ENCODE measurements at places on chromosomes 4 and X.

DNA sequence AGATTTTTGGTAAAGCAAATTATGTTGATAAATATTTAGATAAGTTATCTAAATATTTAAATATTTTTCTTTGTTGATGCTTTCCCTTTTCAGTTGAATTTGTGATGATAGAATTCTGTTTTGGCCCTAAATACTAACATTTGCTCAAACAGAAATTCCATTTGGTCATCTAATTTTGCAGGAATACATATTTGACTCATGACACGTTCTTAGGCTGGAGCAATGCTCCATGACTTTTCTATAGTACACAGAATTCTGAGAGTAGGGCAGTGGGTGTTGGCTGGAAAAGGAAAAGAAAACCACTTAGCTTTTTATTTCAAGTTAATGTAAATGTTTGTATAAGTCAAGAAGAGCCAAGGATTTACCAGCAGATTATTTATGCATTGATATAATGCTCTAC lies 58.6 kb upstream of the GK2 start:
- no peak overlapping the region for H3K27ac ChIP-seq
- H3K4me1 ChIP-seq = no peaks in the 10 kb centered on the region
- no peak overlapping the region for H3K4me3 ChIP-seq
- no peaks in the 10 kb centered on the region for H3K36me3 ChIP-seq

GRCh38 chr4:15891312-15891711 lies 47.2 kb downstream of the FGFBP1 start:
- DNase-seq = no peak
- H3K4me3 ChIP-seq = no peak overlapping the region
- no peaks in the 10 kb centered on the region for H3K36me3 ChIP-seq

DNA sequence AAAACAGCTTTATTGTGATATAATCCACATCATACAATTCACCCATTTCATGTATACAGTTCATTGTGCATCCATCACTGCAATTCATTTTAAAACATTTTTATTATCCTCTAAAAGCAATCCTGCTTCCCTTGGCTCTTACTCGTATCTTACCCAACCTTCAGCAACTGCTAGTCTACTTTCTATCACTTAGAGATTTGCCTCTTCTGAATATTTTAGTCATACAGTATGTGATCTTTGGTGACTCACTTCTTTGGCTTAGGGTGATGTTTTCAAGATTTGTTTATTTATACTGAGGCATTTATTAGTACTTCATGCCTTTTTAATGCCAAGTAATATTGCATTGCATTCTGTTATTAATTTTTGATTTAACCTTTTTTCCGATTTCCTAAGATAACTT lies 15.0 kb upstream of the MSMO1 start:
- no peaks in the 10 kb centered on the region for H3K36me3 ChIP-seq
- no peak for DNase-seq
- H3K27ac ChIP-seq = no peak overlapping the region
- no peak overlapping the region for H3K4me3 ChIP-seq
- H3K4me1 ChIP-seq = no peaks in the 10 kb centered on the region

DNA sequence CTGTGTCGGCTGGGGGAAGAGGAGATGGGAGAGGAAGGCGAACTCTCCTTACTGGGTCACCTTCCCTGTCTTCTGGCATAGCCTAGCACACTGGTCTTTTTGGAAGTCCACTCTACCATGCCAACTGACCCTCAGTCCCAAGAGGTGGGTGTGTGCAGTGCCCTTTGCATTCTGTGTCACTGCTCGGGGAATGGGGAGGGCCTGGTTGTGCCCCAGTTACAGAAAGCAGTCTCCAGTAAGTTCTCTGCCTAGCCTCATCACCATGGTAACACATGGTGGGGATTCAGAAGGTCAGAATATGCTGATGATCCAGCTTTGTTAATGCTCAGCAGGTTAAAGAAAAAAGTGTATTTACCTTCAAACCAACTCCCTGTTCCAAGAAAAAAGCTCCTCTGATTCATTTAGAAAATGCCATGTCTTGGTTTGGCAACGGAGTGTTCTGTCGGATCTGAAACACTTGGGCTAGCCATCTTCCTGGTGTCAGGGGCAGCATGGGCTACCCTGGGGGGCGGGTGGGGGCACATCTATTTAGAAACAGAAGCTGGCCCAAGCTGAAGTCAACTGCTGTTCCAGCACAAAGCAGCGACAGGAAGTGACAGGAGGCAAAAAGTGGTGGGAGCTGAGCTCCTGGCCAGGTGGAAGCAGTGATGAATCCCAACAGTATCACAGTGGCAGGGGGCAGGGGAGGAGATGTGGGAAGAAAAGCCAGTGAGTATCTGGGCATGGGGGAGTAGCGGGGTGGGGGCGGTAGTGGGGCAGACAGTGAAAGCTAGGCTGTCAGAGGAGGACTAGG lies 37.0 kb downstream of the NSG1 start:
- H3K4me3 ChIP-seq = no peak overlapping the region
- peaks cover 8% of the 10 kb centered on the region for H3K36me3 ChIP-seq
- H3K4me1 ChIP-seq = peaks cover 21% of the 10 kb centered on the region
- no peak for DNase-seq

GRCh38 chrX:76850851-76851250 lies 423.3 kb downstream of the MAGEE1 start:
- no peaks in the 10 kb centered on the region for H3K4me1 ChIP-seq
- H3K27ac ChIP-seq = no peak overlapping the region
- no peaks in the 10 kb centered on the region for H3K36me3 ChIP-seq
- H3K27me3 ChIP-seq = no peaks in the 10 kb centered on the region
- no peak overlapping the region for H3K4me3 ChIP-seq

DNA sequence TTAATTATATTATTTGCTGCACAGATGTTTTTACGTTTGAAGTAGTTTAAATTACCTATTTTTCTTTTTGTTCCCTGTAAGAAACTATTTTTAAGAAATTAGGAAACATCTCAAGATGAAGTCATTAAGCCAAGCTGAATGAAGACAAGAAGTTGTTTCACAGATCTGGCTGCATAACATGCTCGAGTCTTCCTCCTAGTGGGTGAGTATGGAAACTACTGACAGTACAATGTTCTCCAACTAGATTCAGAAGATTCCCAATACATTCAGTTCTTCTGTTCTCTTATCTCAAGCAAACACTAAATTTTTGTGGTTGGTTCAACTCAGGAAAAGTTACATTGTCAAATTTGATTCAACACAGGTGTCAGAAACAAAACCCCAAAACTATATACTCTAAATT lies 256.8 kb upstream of the VCX start:
- no peak overlapping the region for H3K4me3 ChIP-seq
- no peaks in the 10 kb centered on the region for H3K36me3 ChIP-seq
- no peak for DNase-seq
- no peaks in the 10 kb centered on the region for H3K4me1 ChIP-seq
- H3K27ac ChIP-seq = no peak overlapping the region

DNA sequence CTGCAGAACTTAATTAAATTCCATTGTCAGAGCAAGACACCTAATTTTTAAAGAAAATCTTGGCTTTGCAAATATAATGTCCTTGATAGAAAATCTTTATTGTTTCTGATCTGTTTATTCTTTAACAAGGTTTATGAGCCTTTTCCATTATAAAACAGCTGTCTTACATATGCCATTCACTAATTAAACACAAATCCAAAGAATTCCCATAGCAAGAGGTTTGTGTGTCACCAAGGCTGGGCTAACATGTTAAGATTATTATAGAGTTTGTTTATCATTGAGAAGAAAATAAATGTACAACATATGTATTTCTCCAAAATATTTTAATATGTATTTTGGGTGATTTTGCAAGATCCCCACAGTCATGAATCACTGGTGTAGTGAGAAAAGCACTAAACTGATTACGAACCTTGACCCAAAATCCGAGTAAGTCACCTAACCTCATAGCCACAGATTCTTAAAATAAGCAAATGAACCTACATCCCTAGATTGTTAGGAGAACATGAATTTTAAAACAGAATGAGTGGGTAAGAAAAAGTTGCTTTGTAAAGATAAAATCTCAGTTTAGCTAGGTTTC lies 694.8 kb upstream of the INTU start:
- no peak for DNase-seq
- H3K27me3 ChIP-seq = no peaks in the 10 kb centered on the region
- H3K4me1 ChIP-seq = no peaks in the 10 kb centered on the region
- no peak overlapping the region for H3K27ac ChIP-seq
- no peaks in the 10 kb centered on the region for H3K36me3 ChIP-seq

GRCh38 chr4:183885205-183885720 lies 19.8 kb upstream of the STOX2 start:
- H3K27me3 ChIP-seq = no peaks in the 10 kb centered on the region
- no peaks in the 10 kb centered on the region for H3K36me3 ChIP-seq
- H3K27ac ChIP-seq = no peak overlapping the region
- H3K4me3 ChIP-seq = no peak overlapping the region
- H3K4me1 ChIP-seq = no peaks in the 10 kb centered on the region
- DNase-seq = no peak

- H3K4me1 ChIP-seq = no peaks in the 10 kb centered on the region
- H3K36me3 ChIP-seq = no peaks in the 10 kb centered on the region
Observed at GRCh38 chrX:98432413-98432812, 1548.7 kb downstream of the RPA4 start.

DNA sequence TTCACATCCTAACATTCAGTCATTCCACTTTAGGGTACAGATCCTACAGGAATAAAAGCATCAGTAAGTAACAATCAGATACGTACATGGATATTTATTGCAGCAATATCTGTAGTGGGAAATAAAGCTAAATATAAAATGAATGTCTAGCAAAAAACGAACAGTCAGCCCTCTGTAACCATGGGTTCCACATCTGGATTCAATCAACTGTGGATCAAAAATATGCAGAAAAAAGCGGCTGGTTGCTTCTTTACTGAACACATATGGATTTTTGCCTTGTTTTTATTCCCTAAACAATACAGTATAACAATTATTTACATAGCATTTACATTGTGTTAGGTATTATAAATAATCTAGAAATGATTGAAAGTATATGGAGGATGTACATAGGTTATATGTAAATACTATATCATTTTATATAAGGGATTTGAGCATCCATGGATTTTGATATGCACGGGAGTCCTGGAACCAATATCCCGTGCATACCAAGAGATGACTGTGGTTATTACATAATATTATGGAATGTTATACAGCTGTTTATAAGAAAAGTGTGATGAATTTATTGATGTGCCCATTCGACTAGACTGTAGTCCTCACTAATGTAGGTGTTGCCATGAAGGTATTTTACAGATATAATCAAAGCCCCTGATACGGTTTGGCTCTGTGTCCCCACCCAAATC lies 132.8 kb downstream of the ARHGEF9 start:
- H3K27me3 ChIP-seq = no peaks in the 10 kb centered on the region
- H3K4me3 ChIP-seq = no peak overlapping the region
- no peak for DNase-seq

DNA sequence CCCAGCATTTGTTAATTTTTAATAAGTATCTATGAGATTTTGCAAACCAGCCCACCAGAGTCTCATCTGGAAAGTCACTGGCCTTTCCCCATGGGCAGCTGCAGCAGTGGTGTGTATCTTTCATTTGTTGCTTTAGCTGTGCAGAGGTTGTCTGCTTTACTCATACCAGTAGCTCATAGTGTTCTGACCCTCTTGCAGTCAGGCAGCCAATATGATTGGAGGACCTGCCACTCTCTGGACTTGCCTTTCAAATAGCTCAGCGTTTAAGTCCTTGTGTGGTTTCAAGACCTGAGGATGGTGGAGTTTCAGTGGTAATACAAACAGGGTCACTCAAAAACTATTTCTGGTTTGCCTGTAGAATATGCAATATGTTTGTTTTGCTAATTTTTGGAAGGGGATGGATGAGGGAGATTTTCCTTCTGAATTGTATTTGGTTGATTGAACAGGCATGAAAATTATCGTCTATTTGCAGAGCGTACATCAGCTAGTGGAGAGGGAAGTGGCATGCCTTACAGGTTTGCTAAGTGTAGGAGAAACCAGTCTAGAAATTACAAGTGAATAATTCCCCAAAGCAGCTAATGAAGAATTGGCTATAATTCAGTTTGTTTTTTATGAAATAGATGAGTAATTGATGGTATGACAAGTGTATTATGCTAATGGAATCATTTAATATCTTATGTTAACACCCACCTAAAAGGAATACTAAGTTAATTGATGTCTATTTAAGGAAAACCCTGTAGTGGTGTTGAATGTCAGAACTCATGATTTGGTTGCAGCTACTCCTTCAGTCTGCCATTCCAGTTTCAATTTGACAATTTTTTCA lies 8.9 kb downstream of the POLA1 start:
- H3K27me3 ChIP-seq = no peaks in the 10 kb centered on the region
- no peaks in the 10 kb centered on the region for H3K4me1 ChIP-seq
- no peak overlapping the region for H3K4me3 ChIP-seq
- no peaks in the 10 kb centered on the region for H3K36me3 ChIP-seq
- no peak overlapping the region for H3K27ac ChIP-seq

GRCh38 chr4:88320780-88321373 lies 36.5 kb upstream of the PPM1K start:
- H3K27ac ChIP-seq = no peak overlapping the region
- DNase-seq = no peak
- H3K4me3 ChIP-seq = no peak overlapping the region
- H3K4me1 ChIP-seq = peaks cover 4% of the 10 kb centered on the region

DNA sequence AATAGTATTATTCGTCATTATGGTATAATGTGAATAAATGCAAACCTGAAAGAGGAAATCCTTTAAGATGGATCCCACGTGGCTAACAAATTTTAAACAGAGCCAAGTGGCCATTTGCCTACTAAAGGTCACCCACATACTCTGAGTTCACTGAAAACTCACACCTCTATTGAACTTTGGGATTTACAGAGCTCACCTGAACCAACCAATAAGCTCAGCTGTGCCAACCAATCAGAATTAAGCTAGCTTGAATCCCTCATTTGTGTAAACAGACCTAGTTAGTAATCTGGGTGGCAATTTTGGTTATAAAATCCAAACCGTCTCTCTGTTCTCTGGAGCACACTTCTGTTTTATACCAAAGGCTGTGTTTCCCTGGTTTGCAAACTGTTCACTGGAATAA lies 5.4 kb upstream of the NUDT9 start:
- H3K27me3 ChIP-seq = no peaks in the 10 kb centered on the region
- no peak for DNase-seq
- H3K27ac ChIP-seq = no peak overlapping the region
- H3K36me3 ChIP-seq = no peaks in the 10 kb centered on the region

DNA sequence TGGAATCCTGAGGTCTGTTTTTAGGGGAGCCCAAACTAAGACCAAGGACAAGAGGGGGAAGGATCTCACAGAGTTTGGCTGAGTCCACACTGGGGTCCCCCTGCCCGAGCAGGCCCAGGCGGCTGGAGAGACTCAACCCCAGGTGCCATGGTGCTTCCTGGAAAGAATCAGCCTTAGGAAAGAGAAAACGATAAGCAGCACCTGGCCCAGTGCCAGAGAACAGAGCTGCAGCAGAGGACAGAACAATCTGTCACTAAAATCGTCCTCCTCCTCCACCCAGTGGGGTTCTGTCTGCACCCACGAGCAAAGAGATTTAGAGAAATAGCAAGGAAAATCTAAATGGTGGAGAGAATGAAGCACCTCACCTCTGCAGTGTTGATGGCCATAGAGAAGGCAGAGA lies 470.5 kb downstream of the BCOR start:
- no peak overlapping the region for H3K4me3 ChIP-seq
- no peaks in the 10 kb centered on the region for H3K36me3 ChIP-seq
- no peaks in the 10 kb centered on the region for H3K27me3 ChIP-seq
- H3K27ac ChIP-seq = no peak overlapping the region

DNA sequence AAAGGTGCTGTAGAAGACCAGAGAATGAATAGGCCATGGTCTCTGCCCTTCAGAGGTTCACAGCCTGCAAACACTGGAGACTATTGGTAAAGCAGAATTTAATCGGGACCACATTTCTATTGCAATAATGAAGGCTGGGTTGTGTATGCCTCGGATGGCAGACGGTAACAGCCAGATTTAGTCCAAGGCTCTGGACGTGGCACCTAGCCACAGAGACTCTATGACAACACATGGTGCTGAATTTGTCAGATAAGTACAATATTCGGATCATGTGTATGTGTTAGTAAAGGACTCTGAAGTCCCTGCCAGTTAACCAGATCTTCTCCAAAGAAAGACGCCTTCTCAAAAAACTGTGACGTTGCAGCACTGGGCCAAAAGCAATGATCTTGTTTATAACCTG lies 129.0 kb downstream of the DCTD start:
- H3K4me3 ChIP-seq = no peak overlapping the region
- no peak for DNase-seq
- H3K27me3 ChIP-seq = no peaks in the 10 kb centered on the region
- no peak overlapping the region for H3K27ac ChIP-seq

All from iPS DF 6.9 (cell line).